Muscle of leg (tissue), 16 donors: ENCODE measurements at places on chromosomes 4 and X.
A peak's percentile ranks its signal among the peaks of the same experiment; 100 is the strongest.

DNA sequence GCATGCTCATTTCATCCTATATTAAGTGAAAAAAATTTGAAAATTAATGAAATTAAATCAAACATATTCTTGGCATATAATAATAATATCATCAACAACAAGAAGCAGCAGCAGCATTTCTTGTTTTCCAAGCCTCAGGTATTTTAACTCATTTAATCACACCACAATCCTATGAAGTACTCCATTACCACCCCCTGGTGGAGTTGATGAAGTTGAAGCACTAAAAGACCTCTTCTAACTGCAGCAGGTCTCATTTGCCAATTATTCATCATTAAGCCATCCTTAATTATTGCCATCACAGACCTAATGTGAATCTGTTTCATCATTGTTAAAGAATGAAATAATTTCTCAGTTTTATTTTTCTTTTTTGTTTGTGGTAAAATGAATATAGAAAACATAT lies 801.4 kb upstream of the GRID2 start:
- no peak for DNase-seq

GRCh38 chrX:53441531-53442321 lies 7.6 kb upstream of the HSD17B10 start:
- DNase-seq = peak; percentile 63

DNA sequence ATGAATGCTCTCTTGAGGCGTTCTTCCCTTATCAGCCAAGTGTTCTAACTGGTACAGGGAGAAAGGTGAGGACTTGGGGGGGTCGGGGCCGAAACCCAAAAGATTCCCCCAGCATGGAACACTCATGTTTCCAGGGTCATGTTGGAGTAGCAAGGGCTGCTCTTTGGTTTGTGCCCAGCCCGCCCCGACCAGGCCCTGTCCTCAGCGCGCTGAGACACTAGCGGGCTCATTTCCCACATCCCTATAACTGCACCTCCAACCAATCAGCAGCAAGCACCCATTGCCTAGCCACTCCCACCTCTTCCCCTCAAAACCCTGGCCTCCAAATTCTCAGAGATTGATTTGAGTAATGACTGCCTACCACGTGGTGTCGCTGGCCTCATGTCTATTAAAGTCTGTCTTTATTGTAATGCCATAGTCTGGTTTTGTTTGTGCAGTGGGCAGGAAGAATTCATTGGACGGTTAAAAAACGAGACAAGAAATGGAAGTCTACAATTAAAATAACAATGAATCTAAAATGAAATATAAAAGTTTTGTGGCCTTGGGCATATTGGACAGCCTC lies 1928.4 kb downstream of the STIM2 start:
- DNase-seq = no peak

GRCh38 chrX:2610246-2611170 lies 80.6 kb upstream of the CD99 start:
- peak; percentile 22 for DNase-seq

GRCh38 chrX:136065044-136065671 lies 79.9 kb downstream of the SLC9A6 start:
- peak; percentile 95 for DNase-seq
